HS-27A (cell line): ENCODE measurements at places on chromosomes 13 and 19.
A peak's percentile ranks its signal among the peaks of the same experiment; 100 is the strongest.

GRCh38 chr13:36028359-36029025 lies 102.7 kb downstream of the DCLK1 start:
- no peak for DNase-seq

DNA sequence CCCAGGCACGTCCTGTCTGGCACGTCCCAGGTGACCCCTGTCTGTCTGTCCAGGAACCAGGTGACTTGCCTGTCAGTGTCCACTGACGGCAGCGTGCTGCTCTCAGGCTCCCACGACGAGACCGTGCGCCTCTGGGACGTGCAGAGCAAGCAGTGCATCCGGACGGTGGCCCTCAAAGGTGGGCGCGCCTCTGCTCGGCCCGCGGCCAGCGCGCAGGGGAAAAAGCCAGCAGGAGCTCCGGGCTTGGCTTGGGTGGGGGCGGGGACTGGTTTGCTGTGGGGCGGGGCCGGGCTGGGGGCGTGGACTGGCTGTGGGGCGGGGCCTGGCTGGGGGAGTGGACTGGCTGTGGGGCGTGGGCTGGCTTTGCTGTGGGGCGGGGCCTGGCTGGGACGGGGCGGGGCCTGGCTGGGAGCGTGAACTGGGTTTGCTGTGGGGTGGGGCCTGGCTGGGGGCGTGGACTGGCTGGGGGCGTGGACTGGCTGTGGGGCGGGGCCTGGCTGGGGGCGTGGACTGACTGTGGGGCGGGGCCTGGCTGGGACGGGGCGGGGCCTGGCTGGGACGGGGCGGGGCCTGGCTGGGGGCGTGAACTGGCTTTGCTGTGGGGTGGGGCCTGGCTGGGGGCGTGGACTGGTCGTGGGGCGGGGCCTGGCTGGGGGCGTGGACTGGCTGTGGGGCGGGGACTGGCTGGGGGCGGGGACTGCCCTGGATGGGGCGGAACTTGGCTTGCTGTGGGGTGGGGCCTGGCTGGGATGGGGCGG lies 7.2 kb downstream of the WDR18 start:
- DNase-seq, result no peak

DNA sequence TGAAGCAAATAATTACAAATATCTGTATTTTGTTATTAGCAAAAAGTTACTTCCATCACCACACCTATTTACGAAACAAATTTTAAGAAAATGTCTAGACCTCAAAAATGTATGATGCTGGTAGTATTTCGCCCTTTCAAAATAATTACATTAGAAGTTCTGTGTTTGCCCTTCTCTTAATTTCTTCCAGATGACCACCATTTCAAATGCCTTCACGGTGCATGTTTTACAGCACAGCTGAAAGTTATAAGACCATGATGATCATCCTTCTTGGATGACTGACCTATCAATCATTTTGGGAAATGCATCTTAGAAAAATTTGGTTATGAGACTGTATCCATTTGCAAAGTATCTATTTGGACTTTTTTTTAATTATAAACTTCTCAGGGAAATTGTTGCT lies 390.8 kb downstream of the SLITRK6 start:
- no peak for DNase-seq

DNA sequence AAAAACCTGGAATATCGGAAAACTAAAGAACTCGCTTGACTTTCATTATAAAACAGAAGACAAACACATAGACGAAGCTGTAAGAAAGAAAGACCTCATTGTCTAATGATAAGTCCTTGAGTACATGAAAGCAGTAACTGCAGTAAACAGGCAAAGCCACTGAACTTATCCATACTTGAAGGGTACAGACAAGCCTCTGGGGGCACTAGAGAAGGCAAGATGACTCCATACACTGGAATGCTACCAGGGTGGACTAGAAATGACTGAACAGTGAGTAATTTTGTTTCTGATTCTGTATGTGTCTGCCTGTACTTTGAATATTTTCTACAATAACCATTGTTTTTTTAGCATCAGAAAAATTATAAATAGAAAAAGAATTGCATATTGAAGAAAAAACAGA lies 507.9 kb downstream of the UQCRFS1 start:
- DNase-seq, result peak; percentile 69

GRCh38 chr13:101486708-101487437 lies 34.4 kb downstream of the ITGBL1 start:
- DNase-seq, result no peak

DNA sequence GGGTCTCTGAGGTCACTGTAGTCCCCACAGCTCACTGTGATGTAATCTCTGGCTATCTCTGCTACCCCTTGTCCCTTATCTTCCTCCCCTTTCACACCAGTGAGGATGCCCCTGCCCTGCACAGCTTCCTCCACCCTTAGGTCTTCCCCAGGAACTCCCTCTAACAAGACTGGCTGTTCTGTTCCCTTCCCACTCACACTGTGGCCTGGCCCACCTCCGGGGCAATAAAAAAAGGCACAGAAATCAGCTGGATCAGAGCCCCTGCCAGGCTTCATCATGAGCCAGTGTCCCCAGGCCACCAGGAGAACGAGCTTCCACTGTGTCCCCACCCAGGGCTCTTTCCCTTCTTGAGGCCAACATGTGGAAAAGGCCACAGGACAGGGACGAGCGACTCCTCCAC lies 4.6 kb downstream of the CEACAM3 start:
- DNase-seq, result no peak

DNA sequence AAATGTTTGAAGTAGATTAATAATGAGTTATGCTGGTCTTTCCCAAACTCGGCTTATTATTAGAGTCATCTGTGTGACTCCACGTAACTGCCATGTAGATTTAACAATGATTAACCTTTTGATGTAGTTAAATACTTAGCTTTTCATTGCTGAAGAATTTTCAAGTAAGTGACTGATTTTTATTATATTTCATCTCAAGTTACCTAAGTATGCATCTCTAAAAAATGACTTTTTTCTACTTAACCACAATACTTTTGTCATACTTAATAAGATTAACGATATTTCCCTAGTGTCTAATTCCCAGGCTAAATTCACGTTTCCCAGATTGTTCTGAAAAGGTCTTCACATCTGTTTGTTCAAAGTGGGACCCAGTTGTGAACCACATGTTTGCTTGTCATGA lies 17.8 kb downstream of the BIVM start:
- DNase-seq, result no peak

DNA sequence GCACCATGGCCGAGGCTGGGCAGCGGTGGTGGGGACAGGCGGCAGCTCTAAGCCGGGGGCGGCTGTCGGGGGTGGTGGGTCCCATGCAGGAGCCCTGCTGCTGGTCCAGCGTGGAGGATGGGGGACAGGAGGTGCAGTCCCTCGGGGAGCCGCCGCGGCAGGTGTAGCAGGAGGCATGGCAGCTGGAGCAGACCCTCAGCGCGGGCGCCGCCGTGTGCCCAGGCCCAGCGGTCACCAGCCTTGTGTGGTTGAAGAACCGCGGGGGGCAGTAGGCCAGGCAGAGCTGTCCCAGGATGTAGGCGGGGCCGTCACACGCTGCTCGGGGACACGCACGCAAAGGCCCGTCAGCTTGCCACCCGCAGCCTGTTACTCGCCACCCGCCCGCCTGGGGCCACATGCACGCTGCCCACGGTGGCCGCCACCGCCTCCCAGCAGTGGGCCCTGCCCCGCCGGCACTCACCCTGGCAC lies 2.9 kb upstream of the C19orf25 start:
- DNase-seq, result no peak

GRCh38 chr19:13619203-13619632 lies 112.9 kb upstream of the CACNA1A start:
- DNase-seq, result no peak

DNA sequence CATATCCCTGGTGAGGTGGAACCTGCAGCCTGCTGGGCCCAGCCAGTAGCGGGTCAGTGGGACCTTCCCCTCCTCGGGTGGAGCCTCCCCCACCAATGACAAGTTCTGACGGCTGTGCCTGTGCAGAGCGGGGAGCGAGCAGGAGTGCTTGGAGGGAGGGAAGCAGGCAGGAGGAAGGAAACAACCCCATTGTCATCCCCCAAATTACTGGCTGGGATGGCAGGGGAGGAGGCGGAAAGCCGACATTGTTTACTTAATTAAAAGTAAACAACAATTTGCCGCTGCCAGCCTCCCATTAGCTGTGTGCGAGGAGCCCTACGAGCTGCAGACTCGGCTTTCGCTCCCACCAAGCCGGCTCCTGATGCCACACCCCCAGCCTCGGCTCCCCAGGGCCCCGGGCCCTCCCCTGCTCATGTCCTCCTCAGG lies 45.5 kb downstream of the LYL1 start:
- no peak for DNase-seq

DNA sequence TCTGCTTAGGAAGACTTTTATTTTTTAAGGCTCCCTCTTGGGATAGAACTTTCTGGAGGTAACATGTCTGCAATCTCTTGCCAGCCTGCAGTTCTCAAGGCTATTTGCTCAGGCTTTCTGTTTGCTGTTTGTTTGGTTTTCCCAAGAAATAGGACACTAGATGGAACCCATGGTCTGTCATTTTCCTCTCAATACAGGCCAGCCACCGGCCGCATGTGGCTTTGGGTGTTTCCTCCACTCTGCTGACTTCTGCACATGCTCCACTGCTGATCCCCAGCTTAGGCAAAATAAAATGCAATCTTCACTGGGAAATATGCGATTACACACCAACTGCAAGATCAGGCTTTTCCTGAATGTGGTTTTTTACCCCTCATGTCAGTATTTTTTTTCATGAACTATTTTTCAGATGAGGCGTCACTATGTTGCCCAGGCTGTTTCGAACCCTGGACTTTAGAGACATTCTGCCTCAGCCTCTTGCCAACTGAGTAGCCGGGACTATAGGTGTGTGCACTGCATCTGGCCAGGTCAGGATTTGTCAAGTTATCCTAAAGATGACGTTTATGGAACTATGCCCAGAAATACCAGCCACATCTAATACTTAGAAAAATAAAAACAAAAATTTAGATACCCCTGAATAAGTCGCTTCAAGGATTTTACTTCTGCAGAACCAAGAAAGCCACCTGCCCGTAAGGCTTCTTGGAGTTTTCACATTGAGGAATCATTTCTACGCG lies 94.3 kb upstream of the PABPC3 start:
- DNase-seq, result no peak

GRCh38 chr13:28805193-28805819 lies 14.8 kb upstream of the MTUS2 start:
- DNase-seq, result no peak

DNA sequence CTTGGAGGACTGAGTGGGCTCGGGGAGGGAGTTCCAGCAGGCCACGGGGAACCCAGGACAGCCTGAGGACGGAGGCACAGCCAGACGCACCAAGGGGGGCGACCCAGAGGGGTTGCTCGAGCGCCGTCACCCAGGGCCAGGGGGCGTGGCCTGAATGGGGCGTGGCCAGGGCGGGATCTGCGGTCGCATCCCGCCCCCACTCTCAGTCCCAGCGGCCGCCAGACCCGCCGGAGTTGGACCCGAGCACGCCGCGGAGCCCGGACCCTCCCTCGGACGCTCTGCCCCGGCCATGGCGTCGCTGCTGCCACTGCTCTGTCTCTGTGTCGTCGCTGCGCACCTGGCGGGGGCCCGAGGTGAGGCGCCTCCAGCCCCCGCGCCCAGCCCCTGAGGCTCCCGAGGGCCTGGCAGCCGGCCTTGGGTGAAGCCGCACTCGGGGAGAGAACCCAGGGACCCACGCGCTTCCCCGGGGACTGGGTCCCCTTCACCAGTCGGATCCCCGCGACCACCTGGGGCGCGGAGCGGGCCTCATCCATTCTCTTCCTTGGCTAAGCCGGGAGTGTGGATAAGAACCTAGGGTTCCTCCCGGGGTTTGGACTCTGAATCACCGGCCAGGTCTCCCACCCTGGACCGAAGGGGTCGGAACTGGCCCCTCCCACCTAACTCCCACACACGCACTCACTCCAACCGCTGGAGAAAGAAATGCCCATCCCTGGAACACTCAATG lies at the start of gene CILP2:
Gene CILP2 (plus strand): TSS at position 205 of the 724 bp plus-strand sequence. CDS start 85 bp downstream, at position 290.
- DNase-seq, result no peak

DNA sequence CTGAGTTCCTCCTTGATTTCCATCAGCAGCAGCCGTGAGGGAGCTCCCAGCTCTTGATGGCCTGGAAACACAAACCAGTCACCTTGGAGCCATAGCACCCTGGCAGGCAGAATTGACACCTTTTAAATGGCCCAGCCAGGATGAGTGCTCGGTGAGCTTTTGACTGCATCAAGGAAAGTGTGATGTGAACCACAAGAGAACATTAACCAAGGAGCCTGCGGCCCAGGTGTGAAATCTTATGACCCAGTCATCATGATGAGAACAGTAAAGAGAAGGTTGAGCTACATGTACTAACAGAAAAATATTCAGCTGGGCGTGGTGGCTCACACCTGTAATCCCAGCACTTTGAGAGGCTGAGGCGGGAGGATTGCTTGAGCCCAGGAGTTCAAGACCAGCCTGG lies 22.8 kb downstream of the SUGP2 start:
- DNase-seq, result no peak

GRCh38 chr13:79695754-79696153 lies 214.8 kb downstream of the NDFIP2 start:
- DNase-seq, result no peak

GRCh38 chr19:58368561-58369360 lies 6.2 kb upstream of the ZNF497 start:
- no peak for DNase-seq

DNA sequence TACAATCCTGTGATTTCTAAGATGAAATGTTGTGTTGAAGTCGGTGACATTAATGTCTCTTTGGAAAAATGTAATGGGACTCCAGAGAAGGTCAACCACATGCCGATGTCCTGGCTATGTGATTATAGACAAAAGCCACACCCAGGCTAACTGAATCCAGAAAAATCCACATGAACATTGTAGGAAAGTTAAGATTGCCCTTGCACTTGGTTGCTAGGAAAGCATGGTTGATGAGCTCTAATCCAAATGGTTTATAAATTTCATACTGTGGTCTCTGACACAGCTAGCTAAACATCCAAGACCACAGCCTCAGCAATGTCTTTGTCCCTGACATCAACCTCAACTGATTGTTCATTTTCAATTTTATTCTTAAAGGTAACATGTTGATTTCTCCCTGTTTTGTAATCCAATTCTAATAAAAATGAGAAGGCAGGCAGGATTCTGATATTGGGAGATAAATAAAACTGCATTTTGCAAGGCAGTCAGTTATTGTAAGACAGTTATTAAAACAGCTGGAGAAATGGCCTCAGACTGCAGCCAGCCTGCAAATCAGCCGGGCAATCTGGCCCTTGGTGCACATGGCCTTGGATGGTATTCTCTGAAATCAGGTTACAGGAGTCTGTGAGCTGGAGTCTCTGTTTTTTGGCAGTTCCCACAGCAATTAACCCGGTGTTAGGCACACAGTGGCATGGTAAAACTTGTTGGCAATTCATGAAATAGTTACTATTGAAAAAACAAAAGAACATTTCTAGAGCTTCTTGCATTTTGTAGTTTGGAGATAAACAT lies 93.9 kb downstream of the STARD13 start:
- no peak for DNase-seq

DNA sequence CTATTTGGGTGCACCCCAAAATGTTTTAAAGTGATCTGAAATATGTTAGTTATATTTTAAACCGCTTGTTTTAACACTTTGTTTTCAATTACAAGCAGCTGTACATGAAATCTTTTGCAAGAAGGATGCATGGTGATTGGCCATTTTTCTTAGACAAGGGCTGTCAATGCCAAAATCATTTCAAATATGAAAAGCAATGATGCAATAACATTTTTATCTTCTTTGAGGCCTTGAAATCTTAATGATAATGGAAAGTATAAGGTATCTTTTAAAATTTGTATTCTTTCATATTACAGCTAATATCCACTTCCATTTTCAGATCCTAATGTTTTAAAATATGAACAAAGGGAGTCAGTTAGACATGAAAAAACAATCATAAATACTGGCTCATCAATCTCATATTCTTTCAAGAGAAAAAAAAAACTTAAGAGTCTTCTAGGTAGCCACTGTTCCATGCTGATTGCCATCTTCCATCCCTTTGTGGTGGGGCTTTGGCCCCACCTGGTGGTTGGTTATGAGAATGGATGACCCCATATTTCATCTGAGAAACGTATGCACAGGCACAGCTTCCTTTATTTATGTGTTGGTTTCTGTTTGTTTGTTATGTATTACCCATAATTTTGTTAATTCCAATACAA lies 330.3 kb upstream of the MIR17HG start:
- peak; percentile 1 for DNase-seq
